ENCODE measurements at places on chromosomes 4 and X. TPM values are rescaled to one million over a fixed set of nuclear protein-coding genes. Genes with fewer than 3 reads are reported as not detected.

Gene TMEM31
- total RNA-seq, result not detected

Gene USP26
- not detected for total RNA-seq

Gene SOD3
- total RNA-seq, result not detected

Gene SHROOM3
- total RNA-seq, result 8.6 TPM

Gene IL13RA2
- total RNA-seq, result 15.4 TPM

Gene MAGEA1
- not detected for total RNA-seq

DNA sequence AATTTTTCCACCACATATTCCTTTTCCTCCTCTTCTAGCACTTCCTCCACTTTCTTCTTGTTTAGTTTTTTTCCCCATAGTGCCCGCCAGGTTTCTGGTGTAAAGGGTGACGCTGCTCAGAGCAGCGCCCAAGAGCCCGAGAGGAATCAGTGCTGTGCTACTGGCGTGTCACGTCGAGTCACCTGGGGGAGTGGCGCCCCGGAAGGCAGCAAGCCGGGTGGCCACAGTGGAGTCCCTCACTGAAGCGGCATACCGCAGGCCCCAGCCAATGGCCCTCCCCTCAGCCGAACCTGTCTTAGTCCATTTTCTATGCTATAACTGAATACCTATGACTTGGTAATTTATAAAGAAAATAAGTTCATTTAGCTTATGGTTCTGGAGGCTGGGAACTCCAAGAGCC is 51.5 kb downstream of the SPIN4 start:
- DNase-seq, result no peak

DNA sequence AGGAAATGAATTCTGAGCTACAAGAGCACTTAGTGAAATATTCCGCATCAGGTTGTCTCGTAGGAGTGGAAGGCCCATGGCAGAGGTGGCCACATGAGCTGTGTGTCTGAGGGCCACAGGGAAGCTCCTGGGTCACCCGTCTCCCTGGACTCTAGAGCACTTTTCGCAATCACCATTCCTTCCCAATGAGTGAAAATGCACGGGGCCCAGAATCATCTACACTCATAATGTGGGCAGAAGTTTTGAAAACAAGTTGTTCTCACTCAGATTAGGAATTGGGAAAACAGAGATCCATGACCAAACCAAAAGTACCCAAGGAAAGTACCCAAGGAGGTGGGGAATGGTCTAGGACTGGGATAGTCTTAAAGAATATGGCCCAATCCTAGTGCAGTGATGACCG is 94.4 kb downstream of the SCD5 start:
- no peak for DNase-seq

DNA sequence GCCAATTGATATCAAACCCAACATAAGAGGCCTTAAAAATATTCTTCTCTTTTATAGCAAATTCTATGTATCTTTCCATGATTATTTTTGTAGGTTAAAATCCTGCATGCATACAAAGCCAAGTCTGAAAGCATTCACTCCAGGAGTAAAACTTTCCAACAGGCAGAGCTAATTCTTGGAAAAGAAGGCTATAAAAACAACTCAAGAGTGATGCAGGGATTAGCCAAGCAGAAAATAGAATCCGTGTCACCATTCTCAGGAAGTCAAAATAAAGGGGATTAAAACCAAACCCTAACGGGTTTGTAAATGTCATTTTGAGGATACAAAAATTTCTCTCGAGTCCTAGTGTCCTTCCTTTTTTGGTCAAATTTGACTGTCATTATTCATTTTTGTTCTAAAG is 412.4 kb downstream of the DMD start:
- DNase-seq, result no peak

- no peak for DNase-seq
Observed at GRCh38 chr4:143437937-143438336, 75.6 kb upstream of the SMARCA5 start.

DNA sequence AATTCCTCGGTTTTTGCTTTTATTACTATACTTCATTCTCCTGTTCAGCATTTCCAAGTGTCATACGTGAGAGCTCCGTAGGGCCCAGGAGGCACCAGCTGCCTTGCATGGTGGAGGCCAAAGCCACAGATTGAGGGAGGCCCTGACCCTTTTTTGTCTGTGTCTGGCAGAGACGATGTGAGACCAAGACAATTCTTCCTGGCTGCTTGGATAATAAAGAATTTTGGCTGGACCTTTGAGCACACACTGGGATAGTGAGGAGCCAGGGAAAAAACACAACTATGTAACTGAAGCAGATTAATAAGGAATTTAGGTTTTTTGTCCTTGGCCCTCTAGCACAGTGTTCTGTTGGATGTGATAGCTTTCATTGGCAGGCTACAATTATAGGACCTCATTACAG is 161.0 kb downstream of the CPXCR1 start:
- DNase-seq, result no peak

DNA sequence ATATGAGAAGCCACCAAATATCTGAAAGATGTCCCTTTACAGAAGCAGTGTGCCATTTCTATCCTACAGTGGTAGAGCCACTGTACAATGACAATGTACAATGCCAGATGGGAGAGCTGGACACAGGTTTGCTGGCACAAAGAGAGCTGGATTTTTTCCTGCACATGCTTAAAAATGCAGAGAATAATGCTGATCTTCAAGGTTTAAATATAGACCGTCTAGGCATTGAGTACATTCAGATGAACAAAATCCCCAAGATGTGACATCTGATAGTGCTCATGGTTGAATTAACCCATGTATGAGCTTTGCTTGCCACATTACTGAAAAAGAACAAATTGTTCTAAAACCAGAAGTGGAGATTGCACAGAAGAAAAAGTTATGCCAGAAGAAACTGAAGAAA is 11.7 kb downstream of the ADGRL3 start:
- DNase-seq, result no peak

- DNase-seq, result peak; percentile 55
Observed at GRCh38 chr4:184831153-184831552, 5.4 kb upstream of the ACSL1 start.

GRCh38 chr4:126697748-126698147 is 935.0 kb upstream of the INTU start:
- peak; percentile 68 for DNase-seq

GRCh38 chr4:108270466-108271450 is 102.0 kb upstream of the LEF1 start:
- peak; percentile 91 for DNase-seq

- DNase-seq, result peak; percentile 31
Observed at GRCh38 chrX:49876750-49877149, 2.5 kb upstream of the USP27X start.

DNA sequence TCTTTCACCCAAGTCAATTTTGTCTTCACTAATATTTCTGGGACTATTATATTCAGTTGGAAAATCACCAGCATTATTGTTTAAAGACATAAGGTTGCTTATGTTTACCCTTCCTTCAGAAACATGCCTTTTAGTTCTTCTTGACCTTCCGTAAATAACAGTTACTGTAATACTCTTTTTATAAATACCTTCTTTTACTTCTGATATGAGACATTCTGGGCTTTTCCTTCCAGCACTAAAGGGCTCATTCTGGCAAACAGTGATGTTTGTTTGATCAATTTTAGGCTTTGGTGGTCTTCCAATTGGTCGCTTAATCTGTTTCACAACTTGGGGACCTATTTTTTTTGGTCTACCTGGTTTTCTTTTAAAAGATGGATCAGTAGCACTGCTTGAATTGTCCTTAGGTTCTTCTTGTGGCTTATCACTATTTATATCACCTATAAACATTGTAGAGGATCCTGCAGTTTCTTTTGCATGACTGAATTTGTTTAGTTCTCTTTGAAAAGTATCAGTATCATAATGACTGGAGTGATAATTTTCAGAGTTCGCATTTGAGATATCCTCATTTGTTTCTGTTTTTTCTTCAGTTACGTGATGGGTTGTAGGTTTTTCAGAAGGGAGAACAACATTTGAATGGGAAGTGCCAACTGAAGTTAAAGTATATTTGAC is 64.8 kb downstream of the NCAPG start:
- DNase-seq, result no peak

GRCh38 chr4:129823105-129823504 is 727.2 kb downstream of the C4orf33 start:
- peak; percentile 37 for DNase-seq

DNA sequence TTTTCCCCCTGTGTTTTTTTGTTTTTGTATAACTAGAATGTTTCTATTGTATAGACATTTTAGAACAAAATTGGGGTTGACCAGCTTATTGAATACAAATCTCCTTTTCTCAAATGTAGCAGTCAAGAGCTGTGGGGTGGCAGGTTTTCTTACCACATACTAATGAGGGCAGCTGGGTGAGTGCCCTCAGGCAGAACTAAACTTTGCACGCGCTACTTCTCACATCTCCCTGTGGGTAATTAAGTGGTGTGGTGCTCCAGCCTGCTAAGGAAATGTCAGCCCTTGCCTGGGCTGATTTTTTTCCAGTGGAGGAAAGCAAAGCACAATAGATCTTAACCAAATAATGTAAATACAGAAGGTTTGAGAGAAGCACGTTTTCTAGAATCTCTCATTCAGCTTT is 717.6 kb upstream of the TENM3 start:
- DNase-seq, result no peak

DNA sequence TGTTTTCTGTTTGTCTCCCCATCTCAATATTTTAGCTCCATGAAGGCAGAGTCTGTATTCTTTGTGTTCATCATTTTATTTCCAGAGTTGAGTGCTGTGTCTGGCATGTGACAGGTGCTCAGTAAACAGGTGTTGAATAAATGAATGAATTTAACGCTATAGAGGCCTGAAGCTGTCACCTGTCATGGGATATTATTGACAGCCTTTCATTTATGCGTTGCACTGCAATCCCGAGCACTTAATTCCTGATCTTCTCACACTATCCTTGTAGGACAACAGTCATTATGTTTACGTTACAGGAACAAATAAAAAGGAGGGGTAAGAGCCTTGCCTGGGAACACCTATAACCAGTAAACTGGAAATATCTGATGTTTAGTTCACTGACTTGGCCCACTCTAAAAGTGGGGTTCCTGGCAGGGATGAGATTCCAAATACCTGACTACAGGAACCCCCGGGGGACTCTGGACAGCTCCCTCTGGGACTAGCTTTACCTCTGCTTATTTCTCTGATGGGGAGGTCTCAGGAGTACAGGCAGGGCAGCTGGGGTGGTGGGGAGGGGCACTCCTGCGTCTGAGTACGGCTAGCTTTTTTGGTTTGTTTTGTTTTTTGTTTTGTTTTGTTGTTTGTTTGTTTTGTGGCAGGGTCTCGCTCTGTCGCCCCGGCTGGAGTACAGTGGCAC is 36.6 kb downstream of the SEL1L3 start:
- DNase-seq, result no peak

DNA sequence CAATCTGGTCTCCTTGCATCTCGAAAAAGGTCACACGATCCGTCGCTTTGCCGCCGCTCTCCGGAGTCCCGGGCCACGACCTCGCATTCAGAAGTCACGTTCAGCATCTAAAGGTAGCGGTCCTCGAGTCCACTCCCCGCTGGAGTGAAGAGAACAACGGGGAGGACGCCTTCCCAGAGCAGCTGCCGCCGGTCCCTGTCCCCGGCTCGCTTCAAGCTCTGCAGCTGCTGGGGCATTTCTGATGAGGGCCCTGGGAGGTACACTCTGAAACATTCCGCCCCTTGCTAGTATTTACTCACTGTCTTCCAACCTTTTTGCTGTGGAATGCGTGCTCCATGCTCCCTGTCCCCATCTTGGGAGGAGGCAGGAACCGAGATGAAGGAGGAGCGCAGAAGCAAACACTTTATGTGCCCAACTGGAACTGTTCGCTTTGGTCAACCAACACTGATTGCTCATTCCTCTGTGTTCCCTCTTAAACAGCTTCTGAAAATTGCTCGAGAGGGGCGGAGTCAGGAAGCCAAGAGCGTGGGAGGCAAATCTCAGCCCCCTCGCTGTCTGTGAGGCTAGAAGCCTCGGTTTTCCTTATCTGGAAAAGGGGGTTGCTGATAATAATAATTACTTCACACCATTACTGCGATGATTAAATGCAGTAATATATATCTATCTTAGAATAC is 6.4 kb upstream of the VAMP7 start:
- DNase-seq, result no peak

DNA sequence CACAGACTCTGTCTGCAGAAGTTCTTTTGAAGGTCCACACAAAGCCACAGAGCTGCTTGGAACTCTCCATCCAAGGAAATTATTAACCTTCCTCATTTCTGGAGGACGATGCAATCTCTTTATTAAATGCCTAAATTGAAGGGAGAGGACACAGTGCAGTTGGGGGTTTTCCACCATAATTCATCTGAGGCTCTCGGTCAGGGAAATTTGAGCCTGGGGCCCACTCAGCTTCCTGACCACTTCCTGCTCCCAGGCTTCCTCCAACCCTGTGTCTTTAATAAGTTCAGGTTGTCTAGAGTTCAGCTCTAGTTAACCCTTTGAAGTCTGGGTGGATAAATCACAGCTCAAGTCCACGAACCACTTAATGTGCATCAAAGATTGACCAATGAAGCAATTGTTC is 58.5 kb downstream of the PRPS1 start:
- DNase-seq, result no peak

- DNase-seq, result peak; percentile 78
Observed at GRCh38 chr4:68372588-68372987, 22.7 kb upstream of the YTHDC1 start.
